NCI-H2107 (cell line): ENCODE measurements at places on chromosomes 3 and 15.

DNA sequence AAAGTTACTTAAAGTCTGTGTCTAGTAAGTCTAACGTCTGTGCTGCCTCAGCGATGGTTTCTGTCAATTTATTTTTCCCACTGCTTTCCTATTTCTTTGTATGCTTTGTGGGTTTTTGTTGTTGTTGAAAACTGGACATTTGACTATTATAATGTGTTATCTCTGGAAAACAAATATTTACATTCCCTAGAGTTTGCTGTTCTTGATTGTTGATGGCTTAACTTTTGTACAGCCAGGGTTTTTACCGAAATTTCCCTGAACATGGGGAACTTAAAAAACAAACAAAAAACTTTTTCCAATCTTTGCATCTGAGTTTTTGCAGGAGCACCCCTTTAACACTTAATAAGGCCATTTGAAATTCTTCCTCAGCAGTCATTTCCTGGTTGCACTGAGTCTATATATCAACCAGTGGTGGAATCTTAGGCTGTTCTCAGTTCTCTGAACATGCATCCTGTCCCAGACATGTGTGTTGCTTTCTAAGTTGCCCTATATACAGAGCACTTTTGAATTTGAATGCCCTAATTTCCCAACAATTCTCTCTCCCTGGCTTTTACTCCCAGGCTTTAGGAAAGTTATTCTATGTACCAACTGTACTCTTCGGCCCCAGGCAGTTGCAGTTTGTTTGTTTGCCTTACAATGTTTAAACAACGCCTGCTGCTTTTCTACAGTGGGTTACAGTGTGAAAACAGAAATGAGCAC is 11.8 kb upstream of the PIAS1 start:
- no peak for DNase-seq

DNA sequence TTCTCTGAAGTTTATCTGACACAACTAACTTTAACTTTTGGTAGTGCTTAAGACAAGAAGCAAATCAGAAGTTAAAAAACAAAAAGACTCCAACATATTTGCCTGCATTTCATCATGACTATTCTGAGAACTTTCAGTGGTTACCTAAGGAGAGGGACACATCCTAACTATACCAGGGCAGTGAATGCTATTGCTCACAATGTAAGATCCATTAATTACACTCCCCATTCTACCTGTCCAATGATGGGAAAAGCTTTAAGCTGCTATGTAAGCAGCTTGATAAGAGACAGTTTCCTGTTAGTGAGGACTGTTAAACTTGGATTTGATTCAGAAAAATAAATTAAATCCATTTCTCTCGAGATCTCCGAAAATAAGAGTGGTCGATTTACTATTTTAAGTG is 37.5 kb downstream of the SERPINI1 start:
- DNase-seq, result no peak

DNA sequence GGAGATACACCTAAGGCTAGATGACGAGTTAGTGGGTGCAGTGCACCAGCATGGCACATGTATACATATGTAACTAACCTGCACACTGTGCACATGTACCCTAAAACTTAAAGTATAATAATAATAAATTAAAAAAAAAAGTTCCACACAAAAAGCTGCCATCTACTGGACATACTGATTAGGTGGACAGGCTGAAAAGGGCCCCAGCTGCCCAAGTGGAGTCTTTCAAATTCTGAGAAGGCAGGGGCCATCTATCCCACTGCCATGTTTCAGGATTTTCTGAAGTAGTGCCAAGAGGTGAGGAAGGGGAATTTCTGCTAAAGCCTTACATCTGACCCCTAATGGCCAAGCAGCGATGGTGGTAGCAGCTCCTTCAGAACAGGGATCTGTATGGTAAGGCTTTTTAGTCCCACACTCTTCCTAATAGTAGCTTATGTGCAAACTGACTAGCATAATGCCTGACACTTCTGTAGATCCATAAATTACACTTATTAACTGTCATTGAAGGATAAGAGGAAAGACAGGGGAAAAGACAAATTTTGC is 7.7 kb downstream of the FSTL1 start:
- no peak for DNase-seq

GRCh38 chr15:39447881-39448280 is 133.0 kb upstream of the THBS1 start:
- DNase-seq, result no peak

GRCh38 chr15:56491110-56491722 is 26.3 kb upstream of the MNS1 start:
- DNase-seq, result no peak

GRCh38 chr3:37630441-37630840 is 231.2 kb upstream of the CTDSPL start:
- DNase-seq, result no peak

- DNase-seq, result no peak
These were observed 5.6 kb downstream of the FOXL2 start for GRCh38 chr3:138941259-138941885.
